A172 (cell line): ENCODE measurements at places on chromosomes 11 and 22.

- no peak for DNase-seq
Measured at GRCh38 chr11:12695873-12696272, 21.7 kb downstream of the TEAD1 start.

GRCh38 chr11:80343436-80343835 is 902.6 kb upstream of the TENM4 start:
- DNase-seq = no peak

DNA sequence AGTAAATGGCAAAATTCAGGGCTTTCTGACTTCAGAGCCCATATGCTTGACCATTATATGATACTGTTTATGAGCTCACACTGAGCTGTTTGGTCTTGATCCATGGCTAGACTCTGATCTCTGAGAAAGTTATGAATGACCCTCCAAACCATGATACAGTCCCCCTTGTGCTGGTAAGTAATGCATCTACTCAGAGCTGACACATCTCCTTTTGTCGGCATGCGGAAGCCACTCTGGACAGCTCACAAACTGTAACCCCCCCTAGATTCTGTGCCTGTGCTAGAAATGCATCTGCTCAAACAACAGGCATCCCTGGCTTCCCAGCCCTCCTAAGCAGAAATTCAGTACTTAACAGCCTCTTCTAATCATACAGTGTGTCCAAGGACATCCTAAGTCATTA is 150.8 kb upstream of the RAG2 start:
- DNase-seq = no peak

DNA sequence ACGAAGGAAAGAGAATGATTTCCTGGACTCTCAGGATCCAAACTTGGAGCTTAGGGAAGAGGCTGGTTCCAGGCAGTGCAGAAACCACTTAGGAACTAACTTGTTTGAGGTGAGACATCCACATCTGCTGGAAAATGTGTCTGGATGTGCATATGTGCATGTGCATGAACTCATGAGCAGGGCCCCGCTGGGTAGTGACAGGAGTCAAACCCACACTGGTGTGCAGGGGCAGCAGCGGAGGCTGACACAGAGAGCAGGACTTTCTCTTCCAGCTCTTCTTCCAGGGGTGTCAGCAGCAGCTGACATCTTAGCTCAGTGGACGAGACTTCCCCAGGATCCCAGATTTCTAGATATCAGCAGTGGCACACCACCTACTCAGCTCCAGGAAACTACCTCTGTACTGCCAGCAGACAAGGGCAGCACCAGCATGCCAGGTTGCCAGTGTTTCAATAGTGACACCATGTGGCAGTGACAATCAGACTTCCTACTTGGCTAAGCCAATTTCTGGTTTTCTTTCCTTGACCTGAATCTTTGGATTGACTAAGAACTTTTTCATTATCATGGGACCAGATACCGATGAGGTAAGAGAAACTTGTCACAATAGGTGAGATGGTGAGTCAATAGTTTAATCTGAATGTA is 227.5 kb upstream of the ZC3H12C start:
- peak; percentile 3 for DNase-seq

DNA sequence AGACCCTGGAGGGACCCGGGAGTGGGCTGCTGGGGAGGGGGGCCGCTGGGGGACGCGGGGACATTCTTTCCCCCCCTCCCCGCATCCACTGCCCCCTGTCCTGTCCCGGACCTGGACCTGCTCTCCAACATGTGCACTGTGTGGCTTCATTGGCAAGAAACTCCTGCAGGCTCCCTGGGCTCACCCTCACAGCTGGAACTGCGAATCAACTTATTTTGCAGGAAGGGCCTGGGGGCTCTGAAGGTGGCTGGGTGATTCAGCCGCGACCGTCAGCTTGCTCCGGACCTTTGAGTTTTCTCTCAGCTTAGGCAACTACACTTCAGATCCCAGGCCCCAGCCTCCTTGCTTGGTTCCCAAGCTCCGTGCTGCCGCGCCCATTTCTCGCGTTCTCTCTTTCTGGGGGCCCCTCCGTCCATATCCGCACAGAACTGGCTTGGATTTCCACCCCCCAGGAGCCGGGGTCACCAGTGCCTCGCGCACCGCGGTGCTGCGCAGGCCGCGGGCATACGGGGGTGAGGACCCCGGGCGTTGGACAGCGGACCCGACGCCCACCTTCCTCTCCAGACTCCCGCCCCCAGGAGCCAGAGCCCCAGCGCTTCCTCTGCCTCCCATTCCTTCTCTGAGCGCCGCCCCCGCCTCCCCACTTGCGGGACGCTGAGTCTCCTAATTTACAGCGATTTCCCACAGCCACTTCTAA is 471 bp upstream of the AHNAK start:
- peak; percentile 42 for DNase-seq

DNA sequence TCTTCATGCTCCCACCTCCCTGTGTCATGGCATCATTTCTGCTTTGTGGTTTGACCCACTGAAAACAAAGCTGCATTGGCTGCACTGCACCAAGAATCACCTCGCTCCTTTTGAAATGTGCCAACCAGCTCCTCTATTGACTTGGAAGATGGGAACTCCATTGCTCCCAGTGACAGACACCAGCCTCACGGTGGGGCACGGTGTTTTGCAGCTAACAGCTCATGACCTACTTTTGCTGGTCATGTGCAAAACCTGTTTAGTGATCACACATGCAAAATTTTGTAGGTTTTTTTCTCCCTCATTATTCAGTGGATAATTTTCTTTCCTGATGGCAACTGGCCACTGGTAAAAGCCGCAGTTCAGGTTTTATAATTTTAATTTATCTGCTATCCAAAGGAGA is 36.8 kb downstream of the ARFGAP2 start:
- no peak for DNase-seq

GRCh38 chr11:119664063-119664572 is 64.9 kb downstream of the NECTIN1 start:
- no peak for DNase-seq

DNA sequence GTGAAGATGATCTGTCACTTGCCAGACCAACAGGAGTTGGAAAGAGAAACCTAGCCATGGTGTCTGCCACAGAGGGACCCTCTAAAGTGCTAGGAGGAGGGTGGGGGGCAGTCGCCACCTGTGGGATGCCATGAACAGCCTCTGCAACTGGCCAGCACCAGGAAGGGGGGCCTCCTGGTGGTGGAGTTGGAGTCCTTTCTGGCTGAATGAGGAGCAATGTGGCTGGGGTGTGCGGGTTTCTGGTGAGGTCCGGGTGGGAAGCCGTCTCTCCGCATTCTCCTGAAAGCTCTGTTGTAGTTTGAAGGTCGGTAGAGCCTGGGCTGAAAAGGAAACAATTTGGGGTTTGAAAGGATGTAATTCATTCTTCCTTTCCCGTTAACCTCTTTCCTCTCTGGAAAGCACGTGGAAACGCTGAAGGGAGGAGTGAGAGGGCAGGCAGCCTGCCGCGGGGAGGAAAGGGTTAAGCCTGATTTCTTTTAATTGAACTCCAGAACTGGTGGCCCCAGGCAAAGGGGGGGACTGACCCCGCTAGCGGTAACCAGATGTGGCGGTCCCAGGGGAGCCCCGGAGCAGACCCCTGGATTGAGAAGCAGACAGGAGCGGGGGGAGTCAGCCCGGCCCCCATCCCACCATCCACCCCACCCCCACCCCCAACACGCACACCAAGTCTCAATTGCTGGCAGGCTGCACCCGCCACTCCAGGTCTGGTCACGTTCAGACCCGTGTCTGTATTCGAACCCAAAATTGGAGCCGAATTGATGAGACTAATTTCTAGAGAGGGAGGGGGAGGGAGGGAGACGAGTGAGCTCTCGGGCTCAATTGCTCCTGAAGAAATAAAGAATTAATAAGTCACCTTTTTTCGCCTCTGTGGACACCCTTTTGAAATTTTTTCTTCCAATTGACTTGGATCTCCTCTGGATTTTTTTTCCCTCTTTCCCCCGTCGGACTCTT is 1.8 kb upstream of the FLI1 start:
- DNase-seq = no peak

DNA sequence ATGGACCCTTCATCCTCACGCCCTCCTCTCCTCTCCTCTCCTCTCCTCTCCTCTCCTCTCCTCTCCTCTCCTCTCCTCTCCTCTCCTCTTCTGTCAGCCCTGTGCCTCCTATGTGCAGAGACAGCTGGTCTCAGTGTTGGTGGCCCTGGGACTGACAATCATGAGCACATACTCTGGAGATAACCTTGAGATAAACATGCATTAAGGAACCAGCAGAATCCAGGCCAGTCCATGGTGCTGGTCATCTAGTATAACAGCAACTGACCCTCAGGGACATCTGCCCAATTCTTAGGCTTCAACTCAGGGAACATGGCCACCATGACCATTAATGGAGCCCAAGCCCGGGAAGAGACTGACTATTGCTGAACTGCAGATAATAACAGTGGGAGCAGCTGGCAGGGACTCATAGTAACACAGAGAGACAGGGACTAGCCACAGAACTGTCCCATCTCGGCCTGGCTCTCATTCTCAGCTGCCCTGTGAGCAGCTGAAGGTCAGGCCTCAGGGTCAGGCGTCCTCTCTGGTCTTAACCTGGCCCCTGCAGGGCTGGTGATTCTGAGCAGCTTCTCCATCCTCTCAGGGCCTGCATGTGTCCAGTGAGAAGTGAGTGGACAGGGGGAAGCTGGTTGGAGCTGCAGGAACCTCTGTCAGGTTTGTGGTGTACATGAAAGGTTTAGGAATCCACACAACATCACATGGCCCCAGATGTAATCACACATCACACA is 45.4 kb downstream of the GGTLC2 start:
- DNase-seq = no peak

GRCh38 chr11:134753771-134754520 is 341.9 kb upstream of the B3GAT1 start:
- no peak for DNase-seq

GRCh38 chr22:44429941-44430587 is 68.0 kb downstream of the RTL6 start:
- no peak for DNase-seq

GRCh38 chr11:73463359-73463758 is 87.2 kb downstream of the RELT start:
- DNase-seq = no peak

DNA sequence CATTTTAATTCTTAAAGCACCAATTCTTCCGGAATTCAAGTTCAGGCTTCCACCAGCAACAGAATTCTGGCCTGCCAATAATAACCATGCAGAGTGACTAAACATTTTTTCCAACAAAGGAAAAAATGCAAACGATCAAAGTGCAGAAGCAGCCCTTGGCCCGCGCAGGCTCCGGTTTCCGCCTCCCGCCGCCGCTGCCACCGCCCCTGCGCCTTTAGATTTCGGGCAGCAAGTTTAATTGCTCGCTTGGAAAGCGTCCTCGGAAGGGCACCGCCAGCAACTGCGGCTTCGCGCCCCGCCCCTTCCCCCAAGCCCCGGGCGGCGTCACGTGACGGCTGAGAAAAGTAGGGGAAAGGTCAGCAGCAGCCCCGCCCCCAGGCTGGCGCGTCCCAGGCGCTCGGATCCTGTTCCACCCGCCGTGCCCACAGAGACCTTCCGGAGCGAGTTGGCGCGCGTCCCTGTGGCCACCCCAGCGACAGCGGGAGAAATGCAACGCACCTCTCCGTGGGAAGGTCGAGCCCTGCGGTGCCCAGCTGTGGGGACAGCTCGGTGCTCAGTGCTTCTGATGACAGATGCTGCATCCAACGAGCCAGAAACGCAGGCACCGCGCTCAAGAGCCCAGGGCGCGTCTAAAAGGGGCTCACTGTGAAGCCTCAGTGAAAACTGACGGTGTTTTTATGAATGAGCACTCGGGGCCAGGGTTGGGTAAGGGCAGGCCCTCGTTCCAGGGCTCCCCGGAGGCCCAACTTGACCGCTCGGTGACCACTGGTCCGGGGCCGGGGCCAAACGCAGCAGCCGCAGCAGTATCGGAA is 2.5 kb downstream of the CPT1A start:
- DNase-seq = peak; percentile 85

DNA sequence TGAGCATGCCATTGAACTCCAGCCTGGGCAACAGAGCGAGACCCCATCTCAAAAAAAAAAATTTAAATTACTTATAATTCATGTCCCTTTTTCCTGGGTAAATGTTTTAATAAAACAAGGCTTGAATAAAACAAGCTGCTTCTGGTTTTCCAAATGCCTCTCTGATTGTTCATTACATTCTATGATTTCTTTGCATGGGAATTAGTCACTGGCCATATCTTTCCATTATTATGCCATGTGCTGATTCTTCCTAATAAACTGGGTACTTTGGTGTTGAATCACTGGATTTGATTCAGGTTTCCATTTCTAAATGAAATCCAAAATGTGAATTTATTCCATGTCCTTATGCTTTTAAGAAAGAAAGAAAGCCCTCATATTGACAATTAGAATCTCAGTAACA is 42.6 kb downstream of the ZNF215 start:
- DNase-seq = no peak

DNA sequence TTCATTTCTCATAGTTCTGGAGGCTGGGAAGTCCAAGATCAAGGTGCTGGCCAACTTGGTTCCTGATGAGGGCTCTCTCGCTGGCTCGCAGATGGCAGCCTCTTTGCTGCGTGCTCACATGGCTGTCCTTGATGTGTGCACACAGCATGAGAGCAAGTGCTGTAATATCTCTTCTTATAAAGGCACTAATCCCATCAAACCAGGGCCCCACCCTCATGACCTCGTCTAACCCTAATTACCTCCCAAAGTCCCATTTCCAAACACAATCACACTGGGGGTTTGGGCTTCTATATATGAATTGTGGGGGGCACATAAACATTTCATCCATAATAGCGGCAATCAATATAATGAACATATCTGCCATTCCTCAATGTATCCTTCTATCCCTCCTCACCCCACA is 1062.1 kb downstream of the BRD1 start:
- no peak for DNase-seq

DNA sequence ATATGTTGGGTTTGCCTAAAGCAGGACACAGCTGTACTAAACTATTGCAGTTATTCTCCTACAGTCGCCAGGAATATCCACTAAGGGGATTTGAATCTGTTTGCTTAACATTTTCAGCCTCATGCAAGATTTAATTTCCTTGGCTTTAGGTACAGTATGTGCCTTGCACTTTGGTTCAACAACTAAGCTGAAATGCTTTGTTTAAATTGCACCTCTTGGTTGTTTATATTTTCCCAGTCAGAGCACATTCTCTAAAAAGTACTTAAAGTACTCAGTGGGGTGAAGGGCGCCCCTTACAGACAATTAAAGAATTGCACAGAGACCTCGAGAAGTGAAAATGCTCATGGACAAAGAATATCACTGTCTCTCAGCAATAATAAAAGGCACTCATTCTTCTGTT is 107.8 kb upstream of the MTNR1B start:
- DNase-seq = no peak

GRCh38 chr11:119889728-119890280 is 160.8 kb upstream of the NECTIN1 start:
- DNase-seq = no peak

DNA sequence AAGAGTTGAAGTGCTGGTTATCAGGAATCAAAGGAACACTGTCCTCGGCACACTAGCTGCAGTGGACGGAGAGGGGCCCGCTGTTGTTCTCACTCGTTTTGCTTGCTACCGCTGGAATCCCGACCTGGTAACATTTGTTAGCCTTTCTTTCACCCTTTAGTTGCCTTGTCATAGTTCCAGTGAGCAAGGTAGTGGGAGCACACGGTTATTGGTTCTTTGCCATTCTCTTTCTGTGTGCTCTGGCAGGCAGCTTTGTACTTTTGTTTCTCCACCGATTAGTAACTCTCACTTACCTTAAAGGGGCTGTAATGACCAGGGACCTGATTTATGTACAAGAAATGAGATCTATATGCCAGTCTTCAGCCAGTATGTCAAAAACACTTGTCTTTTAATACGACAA is 1.8 kb downstream of the DEPDC7 start:
- no peak for DNase-seq

- no peak for DNase-seq
Measured at GRCh38 chr11:123304828-123305466, 109.9 kb upstream of the CLMP start.

- peak; percentile 18 for DNase-seq
Measured at GRCh38 chr11:110490886-110491285, 61.1 kb downstream of the FDX1 start.

GRCh38 chr11:76690736-76691135 is 20.2 kb upstream of the LRRC32 start:
- no peak for DNase-seq
